Esophagus squamous epithelium (tissue), 5 donors: ENCODE measurements at places on chromosomes 4 and X.
A peak's percentile ranks its signal among the peaks of the same experiment; 100 is the strongest.

DNA sequence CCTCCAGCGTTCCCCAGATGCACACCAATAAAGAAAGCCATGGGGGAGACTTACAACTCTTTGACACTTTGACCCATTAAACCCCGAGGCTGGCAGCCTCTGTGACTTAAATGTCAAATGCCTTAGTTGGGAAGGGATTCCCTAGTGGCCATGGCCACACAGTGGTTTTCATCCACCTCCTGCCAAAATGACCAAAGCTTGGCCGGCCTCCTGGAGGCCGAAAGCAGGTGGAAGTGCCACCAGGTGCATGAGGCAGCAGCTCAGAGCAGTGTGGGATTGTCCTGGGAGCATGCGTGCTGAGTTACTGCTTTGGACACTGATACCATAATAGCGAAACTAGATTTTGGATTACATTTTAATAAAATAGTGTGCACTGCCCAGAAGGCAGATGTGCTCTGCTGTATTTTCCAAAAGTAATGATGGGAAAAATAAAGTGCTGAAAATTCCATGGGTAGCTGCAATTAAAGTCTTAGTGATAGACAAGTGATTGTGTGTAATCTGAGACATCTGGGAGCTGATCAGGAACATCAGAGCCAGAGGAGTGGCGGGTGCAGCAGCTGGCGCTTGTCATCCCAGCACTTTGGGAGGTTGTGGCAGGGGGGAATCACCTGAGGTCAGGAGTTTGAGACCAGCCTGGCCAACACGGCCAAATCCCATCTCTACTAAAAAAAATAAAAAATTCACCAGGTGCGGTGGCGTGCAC is 39.8 kb upstream of the TADA2B start:
- no peak overlapping the region for H3K27ac ChIP-seq
- DNase-seq, result no peak

GRCh38 chr4:4667622-4668081 is 125.8 kb upstream of the STX18 start:
- H3K4me1 ChIP-seq, result no peaks in the 10 kb centered on the region
- H3K27me3 ChIP-seq, result no peaks in the 10 kb centered on the region
- no peak for DNase-seq
- H3K36me3 ChIP-seq, result no peaks in the 10 kb centered on the region

DNA sequence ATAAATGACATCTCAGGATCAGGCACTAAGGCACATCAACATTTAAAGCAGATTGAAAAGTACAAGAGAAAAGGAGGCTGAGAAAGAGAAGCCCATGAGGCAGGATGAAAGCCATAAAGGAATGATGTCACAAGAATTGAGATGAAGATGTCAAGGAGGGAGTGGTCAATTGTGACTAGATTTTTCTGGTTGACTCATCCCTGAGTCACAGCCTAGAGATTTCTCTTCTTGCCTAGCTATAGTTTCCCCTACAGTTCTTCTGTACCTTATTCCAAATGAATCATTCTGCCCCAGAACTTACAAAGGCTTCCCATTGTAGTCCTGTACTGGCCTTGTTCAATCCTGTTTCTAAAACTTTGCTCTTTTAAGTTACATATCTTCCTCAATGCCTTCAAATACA is 3.4 kb upstream of the USP53 start:
- peak overlapping the region; percentile 74 for H3K27ac ChIP-seq
- no peak overlapping the region for H3K4me3 ChIP-seq
- H3K36me3 ChIP-seq, result no peaks in the 10 kb centered on the region
- peaks cover 7% of the 10 kb centered on the region for H3K4me1 ChIP-seq
- no peaks in the 10 kb centered on the region for H3K27me3 ChIP-seq
- no peak for DNase-seq

- no peak for DNase-seq
- no peaks in the 10 kb centered on the region for H3K36me3 ChIP-seq
- no peak overlapping the region for H3K27ac ChIP-seq
- H3K4me1 ChIP-seq, result no peaks in the 10 kb centered on the region
Measured at GRCh38 chrX:71195964-71196649, 26.9 kb upstream of the GJB1 start.

DNA sequence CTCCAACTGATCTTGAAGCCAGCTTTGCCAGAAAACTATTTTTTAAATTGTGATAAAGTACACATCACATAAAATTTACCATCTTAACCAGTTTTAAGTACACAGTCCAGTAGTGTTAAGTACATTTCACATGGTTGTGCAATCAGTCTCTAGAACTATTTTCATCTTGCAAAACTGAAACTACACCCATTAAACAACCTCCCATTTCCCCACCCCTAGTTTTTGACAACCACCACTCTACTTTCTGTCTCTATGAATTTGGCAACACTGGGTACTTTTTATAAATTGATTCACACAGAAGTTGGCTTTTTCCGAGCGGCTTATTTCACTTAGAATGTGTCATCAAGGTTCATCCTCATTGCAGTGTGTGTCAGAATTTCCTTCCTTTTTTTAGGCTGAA is 31.0 kb downstream of the TRPC5 start:
- H3K27ac ChIP-seq, result no peak overlapping the region
- H3K27me3 ChIP-seq, result no peaks in the 10 kb centered on the region
- DNase-seq, result no peak
- H3K4me1 ChIP-seq, result no peaks in the 10 kb centered on the region

DNA sequence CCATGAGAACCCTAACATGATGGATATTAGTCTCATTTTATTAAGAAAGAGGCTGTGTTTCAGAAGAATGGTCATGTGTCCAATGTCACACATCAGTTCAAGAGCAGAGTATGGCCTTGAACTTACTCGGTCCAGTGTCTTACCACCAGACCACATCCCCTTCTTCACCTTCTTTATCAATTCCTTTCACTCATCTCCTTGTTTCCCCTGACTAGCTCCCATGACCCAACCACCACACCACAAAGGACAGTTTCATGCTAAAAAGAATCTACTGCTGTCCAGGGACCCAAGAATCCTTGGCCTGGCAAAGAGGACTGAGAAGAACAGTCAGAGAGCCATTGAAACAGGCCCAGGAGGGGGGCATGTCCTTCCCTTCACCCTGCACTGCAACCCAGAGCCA is 33.6 kb upstream of the MSN start:
- H3K27me3 ChIP-seq, result no peaks in the 10 kb centered on the region
- no peaks in the 10 kb centered on the region for H3K4me1 ChIP-seq
- no peak overlapping the region for H3K27ac ChIP-seq
- no peak for DNase-seq
- no peaks in the 10 kb centered on the region for H3K36me3 ChIP-seq
